ENCODE measurements at places on chromosomes 12 and 14.
A peak's percentile ranks its signal among the peaks of the same experiment; 100 is the strongest.

DNA sequence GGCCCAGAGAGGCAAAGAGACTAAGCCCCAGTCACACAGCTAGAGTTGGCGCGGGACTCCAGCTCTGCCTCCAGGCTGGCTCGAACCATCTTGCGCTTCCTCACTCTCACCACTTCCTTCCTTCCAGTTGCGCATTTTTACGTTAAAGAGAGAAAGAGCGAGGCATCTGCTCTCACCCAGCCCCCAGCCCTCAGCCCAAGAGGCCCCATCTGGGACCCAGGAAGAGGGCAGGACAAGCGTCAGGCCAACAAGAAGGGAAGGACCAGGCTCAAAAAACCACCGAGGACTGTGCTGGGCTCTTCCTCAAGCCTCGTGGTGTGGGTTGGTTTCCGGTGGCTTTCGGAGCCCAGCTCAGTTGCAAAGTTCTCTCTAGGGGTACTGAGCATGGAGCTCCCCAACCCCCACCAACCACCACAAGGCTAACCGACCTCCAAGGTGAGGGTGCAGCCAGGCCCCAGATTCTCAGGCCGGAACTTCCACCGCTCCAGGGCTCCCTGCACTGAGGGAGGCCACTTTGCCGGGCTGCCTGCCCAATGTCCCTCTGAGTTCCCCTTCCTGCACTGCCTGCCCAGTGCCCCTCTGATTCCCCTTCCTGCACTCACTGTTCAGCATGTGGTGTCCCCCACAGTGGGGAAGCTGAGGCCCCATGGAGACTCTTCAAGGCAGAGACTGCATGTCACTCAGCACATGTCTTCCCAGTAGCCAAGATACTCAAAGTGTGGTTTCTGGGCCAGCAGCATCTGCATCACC lies 35.9 kb downstream of the TESC start:
- peak; percentile 16 for DNase-seq

DNA sequence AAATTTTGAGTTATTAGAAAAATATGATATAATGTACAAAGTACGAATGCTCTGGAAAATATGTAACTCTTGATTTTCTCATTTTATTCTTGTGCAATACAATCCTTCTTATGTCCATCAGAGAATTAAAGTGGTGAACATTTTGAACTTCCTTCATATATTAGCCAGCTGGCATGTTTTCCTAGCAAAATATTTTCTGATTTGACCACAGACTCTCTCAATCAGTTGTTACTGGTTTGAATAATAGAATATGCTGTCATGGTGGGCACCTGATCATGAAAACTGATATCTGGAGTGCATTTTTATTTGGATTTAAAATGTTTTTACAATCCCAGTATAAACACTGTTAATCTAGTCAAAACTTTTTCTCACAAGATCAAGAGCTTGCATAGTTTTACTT lies 24.2 kb downstream of the PARPBP start:
- no peak for DNase-seq

GRCh38 chr14:60257865-60258264 lies 8.8 kb downstream of the PPM1A start:
- DNase-seq = no peak

DNA sequence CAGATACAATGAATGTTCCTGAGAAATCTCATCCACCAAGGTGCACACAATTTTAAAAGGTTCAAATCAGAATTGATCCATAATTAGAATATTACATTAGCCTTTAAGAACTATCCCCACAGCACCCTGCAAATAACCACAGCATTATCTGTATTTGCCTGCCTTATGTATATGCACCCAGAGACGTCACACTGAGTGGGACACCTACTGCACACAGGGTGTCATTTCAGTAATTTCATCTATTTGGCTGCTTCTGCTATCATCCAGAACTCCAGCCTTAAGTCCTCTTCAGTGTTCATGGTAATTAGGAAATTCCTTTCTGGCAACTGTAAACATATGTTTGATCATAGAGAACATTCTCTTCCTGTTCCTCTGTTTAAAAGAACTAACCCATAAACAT lies 298.4 kb downstream of the SYT1 start:
- no peak for DNase-seq

GRCh38 chr12:103571286-103571685 lies 15.8 kb upstream of the STAB2 start:
- no peak for DNase-seq

GRCh38 chr14:97410667-97411620 lies 613.8 kb downstream of the VRK1 start:
- DNase-seq = no peak

DNA sequence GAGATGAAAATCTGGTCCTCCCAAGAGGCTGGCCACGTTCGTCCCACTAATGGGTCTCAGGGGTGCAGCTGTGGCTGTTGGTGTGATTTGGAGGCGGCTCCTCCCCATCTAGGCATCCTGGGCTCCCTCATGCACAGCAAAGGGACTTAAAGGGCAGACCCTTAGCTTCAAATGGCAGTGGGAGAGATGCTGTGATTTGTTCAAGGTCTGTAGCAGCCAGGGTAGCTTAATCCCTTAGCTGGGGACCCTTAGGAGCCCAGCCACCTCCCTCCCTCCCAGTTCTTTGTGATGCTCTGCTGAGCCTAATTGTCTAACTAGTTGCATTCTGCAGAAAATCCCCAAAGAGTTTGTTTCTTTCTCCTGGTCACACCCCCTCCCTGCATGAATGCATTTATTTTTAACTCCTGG lies 18.3 kb downstream of the DYRK4 start:
- DNase-seq = no peak

DNA sequence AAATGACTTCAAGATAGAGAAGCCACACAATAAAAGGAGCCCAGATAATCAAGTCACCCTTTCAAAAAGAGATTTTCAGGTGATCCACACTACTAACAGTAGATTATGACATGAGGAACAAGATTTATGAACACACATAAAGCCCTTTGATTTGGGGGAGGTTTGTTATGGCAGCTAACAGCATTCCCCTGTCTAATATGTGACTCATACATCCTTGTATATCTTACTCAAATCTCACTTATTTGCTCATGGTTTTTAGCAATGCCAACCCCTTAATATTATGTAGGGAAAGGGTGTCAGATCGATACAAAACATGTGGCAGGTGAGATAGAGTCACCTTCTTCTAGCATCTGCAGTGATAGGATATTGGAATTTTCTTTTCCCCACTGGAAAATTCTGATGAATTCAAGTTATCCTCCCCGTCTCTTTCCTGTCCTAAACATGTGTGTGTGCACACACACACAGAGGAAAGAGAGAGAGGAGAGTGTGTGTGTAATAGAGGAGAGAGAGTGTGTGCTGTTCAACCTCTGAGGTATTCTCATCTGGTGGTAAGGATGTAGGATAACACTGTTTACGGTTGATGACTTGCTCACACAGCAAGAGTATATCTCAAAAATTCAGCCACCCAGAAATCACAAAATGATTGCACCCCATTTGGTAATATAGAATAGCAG lies 319.9 kb downstream of the KCNC2 start:
- no peak for DNase-seq

GRCh38 chr14:105494606-105494929 lies 3.5 kb downstream of the TEDC1 start:
- DNase-seq = no peak

DNA sequence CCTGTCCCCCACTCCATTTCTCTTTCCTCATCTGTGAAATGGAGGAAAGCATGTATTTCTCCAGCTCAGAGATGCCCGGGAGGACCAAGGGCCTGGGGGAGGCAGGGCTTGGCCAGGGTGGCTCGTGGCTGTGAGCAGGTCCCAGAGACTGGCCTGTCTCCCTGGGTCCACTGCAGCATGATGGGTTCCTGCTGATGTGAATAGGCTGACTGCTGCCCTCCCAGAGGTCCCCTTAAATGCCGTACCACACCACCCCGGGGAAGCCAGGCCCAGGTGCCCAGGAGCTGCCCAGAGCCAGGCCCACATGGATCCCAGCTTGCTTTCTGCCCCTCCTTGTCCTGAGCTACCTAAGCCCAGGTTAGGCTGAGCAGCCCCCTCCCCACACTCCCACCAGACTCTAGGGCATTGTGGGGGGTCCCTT lies 158.2 kb upstream of the C14orf180 start:
- DNase-seq = no peak

GRCh38 chr12:94111302-94111701 lies 37.1 kb upstream of the PLXNC1 start:
- no peak for DNase-seq

GRCh38 chr12:68825569-68826217 lies 17.7 kb downstream of the MDM2 start:
- no peak for DNase-seq

DNA sequence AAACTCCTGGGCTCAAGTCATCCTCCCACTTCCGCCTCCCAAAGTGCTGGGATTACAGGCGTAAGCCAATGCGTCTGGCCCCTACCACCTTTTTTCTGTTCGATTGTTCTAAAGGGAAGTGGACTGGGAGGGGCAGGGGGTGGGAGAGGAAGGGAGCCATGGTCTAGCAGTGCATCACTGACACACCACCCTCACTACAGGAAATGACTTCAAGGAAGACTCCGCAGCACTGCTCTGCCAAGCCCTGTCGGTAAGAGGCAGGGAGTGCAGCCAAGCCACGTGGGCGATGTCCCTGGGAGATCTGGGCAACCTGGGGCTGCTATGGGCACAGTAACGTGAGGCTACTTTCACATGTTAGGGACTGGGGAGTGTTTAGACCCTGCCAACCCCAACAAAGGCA lies 18.0 kb downstream of the LRRC74A start:
- DNase-seq = peak; percentile 59

GRCh38 chr12:31899109-31899508 lies 60.1 kb upstream of the RESF1 start:
- no peak for DNase-seq

DNA sequence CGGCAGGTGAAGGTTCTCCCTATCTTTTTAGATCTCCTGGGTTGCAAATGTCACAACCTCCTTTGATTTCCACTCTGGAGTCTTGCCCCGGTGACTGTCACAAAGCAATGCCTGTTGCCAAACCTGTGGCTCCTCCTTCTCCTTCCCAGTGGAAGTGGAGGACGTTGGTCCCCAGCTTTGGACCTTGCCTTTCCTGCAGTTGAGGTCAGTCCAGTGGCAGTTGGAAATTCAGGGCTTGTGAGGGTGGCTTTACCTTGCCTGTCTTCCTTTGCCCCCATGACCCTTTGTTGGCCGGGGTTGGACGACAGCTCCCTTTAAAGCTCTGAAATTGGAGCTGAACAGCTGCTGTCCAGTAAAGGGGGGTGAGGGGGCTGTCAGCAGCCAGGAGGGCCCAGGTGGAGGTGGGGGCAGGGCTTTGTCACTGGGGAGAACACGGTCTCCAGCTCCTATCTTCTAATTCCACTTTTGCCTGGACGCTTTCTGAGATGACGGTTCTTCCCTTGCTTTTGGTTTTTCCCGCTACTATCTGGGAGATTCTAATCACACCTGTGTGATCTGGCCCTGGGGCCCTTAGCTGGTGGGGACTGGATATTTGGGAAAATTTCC lies 4.1 kb downstream of the TEAD4 start:
- no peak for DNase-seq

- DNase-seq = no peak
Measured at GRCh38 chr12:98053202-98053601, 462.2 kb upstream of the TMPO start.

DNA sequence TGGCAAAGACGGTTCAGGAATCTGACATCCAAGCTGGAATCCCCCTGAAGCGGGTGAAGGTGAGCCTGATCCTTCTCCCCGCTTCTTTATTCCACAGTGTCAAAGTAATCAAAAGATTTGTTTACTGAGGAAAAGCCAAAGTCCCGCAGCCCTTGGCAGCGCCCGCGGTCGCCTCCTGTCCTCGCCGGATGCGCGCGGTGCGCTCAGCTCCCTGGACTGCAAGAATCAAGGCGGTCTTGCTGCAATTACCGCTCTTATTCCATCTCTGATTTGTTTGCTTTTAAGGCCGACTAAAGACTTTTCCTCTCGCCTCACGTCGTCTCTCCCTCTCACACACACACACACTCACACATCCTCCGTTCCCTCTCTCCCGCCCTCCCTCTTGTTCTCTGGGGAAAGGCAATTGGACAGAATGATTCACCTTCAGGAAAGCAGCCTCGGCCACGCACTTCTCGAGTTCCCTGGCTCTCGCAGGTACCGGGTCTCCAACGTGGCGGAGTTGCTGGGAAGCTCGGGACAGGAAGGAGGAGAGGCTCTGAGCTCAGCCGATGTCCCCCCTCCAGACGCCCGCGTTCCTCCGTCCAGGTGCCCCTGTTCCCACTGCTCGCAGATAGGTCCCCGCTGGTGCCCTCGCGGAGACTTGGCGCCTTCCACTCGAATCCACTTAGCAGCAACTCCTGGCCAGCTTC lies 68.6 kb upstream of the USP15 start:
- DNase-seq = peak; percentile 13

DNA sequence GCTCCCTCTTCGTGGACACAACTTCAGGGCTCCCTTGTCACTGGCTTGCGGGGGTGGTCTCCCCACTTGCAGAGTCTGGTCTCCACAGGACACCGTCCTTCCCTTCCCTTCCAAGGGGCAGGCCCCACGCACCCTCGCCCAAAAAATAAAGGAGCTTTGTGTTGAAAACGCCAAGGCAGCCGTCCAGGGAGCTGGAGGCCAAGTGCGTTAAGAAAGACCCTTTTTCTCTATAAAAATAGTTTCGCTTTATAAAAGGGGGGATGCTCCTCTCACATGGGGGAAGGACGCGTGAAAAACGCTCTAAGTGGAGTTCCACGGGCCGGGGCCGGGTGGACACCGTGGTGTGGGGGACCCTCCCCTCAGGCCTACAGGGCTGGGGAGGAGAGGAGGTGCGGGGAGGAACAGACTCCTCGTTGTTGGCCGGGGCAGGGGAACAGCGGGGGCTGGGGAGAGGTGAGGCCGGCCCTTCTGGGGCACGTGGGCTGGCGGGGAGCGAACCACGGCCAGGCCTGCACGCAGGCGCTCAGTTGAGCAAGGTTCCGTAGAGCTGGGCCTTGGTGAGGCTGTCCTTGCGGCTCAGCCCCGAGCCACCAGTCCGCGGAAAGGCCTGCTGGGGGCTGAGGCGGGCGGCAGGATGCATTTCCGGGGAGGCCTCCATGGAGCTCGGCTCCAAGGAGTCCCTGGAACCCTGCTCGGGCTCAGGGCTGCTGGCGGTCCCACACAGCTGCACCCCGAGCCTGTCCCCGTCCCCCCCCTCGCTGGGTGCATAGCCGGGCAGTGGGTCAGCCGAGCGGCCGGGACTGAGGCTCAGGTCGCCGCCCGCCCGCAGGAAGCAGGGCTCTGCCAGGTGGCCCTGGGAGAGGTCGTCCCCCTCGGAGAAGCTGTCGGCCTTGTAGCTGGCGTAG lies 49.5 kb downstream of the BEGAIN start:
- DNase-seq = no peak

DNA sequence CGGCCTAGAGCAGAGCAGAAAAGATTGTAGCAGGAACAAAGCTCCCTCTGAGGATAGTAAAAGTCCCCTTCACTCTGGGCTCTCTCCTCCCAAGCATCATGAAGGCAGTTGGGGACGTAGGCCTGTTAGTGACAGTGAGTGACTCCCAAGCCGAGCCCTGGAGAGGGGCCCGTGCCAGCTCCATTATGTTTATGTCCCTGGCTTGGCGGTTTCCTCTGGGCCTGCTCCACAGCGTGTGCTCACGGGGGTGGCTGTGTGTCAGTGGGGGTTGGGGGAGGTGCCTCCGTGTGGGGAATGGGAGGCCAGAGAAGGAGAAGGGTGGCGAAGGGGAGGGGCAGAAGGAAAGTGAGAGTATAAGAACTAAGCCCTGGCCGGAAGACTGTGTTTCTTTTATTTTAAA lies 170.0 kb upstream of the VASH1 start:
- DNase-seq = no peak

All from T-cell (primary cell).